ENCODE measurements at places on chromosomes 16 and 17.

GRCh38 chr17:70407506-70407905, 238.2 kb downstream of the KCNJ2 start:
- DNase-seq, result no peak

DNA sequence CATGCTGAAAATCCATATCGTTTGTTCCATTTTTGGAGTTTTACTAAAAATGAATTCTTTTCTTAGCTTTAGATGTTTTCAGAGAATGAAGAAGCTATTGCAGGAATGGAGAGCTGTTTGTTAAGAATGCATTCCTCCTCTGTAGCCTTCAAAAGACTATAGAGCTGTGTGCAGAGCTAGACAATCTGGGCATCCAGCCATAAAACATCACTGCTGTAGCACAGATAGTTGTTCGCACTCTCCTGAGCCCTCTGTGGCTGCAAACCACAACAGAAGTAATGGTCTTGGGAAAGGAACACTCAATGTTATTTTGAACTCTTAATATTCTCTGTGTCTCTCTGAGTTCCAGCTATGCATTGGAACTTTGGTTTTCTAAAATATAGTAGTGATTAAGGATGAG, 4.9 kb downstream of the TNRC6C start:
- DNase-seq, result peak; percentile 51

GRCh38 chr17:80491478-80492342, 15.3 kb upstream of the NPTX1 start:
- no peak for DNase-seq

- DNase-seq, result no peak
Measured at GRCh38 chr17:5820721-5821456, 236.6 kb upstream of the NLRP1 start.

DNA sequence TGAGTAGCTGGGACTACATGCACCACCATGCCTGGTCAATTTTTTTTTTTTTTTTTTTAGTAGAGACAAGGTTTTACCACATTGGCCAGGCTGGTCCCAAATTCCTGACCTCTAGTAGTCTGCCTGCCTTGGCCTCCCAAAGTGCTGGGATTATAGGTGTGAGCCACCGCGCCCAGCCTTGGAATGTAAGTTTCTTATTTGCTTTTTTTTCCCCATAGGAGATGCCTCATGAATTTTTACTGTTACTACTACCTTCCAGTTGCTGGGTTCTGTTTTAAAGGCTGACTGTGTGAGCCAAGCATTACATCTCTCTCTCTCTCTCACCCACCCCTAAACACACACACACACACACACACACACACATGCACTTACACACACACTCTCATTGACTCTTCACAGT, 112.6 kb downstream of the RGS9 start:
- DNase-seq, result no peak

DNA sequence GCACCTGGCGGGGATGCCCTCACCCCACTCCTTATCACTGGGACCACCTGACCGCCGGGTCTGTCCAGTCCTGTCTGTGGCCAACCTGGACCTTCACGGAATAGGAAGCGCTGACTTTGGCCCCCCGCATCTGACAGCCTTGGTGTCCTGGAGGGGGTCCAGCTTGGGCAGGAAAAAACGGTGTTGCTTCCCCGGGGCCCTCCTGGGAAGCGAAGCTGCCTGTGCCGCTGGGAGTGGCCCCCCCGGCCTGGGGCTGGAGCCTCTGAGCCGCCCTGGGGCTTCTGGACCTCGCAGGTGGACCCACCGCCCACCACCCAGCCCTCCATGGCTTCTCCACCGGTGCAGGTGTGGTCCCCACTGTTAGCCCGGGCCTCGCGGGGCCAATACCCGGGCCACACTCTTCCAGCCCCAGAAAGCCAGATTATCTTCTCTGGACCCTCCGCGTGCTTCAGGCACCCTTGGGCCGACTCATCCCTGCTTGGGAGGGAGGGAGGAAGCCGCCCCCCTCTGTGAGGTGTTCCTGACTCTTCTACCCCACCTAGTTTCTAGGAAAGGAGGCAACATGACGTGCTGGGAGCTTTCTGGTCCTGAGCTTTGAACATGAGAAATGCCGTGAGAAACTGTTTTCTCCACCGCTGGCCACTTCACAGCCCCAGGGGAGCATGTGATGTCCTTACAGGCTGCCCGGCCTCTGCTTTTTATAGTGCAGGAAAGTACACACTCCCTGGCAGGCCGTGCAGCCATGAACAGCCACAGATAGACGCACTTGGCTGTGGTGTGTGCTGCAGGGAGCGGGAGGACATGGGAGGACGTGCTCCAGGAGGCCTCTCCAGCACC, 1.1 kb downstream of the C1QTNF1 start:
- DNase-seq, result no peak

DNA sequence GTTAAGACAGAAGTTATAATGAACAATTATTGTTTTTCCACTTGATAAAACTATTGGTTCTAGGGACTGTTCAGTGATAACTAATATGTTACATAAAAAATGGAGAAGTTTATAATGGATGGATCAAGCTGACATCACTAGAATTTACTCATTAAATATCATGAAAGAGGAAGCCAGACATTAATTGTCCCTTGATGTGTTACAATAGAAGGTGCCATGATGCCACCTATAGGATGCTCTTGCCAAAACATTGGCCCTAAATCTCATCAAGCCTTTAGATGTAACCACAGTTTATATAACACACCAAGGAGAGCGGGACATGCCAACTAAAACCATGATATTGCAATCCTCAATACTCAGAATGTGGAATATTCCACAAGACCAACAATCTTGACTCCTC, 147.9 kb upstream of the MON1B start:
- no peak for DNase-seq

GRCh38 chr16:11057711-11058345, 113.5 kb downstream of the CLEC16A start:
- no peak for DNase-seq

GRCh38 chr17:3956983-3957382, 7.3 kb downstream of the ATP2A3 start:
- DNase-seq, result no peak

DNA sequence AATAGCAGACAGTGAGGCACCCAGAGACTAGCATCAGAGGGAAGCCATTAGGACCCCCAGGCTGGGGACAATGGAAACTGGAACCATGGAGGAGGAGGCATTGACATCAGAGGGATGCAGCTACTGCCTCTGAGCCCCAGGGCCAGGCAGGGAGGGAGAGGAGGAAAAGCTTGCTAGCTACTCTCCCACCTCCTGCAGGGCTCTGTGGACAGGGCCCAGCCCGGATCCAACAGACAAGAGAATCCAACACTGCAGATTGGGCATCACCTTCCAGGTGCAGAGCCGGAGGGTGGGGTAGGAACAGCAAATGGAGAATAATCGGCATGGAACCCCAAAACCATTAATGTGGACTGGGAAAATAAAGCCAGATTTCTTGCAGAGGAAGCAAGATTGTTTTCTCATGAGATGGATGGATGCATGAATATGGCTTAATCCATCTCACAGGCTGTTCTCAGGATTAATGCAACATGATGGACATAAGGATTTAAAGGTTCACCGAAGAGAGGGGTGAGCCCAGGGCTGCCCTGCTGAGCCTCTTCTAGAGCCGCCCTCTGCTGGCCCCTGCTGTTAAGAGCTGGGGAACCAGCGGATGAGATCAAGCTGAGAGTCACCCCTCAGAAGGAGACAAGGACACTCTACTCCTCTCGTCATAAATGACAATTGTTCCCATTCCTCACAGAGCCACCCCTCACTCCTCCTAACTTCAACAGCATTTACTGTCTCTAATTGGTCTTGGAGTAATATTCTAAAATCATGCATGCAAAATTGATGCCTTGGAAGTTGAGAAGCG, 48.8 kb downstream of the DNAH3 start:
- no peak for DNase-seq

- DNase-seq, result no peak
Measured at GRCh38 chr17:42200706-42201457, 6.6 kb upstream of the GHDC start.

DNA sequence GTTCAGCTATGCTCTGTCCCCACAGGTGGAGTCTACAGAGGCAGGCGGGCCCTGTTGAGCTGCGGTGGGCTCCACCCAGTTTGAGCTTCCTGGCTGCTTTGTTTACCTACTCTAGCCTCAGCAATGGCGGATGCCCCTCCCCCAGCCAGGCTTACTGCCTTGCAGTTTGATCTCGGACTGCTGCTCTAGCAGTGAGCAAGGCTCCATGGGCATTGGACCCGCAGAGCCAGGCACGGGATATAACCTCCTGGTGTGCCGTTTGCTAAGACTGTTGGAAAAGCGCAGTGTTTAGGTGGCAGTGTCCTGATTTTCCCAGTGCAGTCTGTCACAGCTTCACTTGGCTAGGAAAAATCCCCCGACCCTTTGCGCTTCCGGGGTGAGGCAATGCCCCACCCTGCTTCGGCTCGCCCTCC, 89.1 kb downstream of the BCAS3 start:
- DNase-seq, result no peak

DNA sequence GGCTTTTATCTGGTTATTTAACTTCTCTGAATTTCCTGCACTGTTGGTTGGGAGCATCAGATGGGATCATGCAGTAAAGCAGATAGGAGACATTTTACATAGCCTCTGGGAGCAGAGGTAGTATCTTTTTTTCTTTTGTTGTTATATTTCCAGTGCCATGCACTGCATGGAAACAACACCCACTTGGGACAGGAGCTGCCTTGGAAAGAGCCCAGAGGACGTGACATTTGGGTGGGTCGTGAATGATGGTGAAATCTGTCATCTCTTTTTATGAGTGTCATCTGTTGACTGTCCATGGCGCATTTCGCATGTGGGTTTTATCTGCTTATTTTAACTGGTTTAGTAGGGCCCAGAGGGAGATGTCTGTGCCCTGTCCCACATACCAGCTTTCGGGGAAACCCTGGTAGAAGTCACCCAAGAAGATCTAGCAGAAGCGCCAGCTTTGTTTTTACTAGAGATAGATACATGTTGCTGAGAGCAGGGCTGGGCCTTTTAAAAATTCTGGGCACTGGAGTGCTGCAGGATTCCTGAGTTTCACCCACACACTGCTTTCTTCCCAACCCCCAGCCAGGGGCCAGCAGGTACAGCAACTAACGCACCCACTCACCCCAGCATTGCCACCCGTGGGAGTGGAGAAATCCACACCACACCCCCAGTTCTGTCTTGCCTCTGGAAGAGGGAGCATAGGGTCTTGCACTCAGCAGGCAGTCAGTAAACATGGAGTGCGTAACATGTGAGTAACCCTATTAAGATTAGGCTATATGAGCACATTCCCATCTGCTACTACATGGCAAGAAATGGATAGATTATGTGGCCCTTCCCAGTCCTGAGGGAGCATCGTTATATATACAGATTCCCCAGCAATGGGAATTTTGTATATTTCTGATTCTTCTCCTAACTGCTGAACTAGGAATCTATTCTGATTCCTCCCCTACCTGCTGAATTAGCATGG, 8.4 kb upstream of the TERF2 start:
- no peak for DNase-seq

DNA sequence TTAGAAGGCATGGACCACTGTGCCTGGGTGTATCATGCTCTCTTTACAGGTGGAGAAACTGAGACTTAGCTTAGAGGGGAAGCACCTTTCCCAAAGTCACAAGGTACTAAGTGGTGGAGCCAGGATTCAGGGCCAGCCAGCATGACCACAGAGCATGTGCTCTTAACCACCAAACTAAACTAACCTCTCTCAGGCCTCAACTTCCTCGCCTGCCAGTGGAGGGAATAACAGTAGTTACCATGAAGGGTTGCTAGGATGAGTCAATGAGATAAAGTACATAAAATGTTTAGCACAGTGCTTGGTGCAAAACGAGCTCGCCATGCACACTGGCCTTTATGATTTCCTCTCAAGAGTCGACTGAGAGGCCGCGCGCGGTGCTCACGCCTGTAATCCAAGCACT, 6.4 kb upstream of the MYO1C start:
- DNase-seq, result no peak

DNA sequence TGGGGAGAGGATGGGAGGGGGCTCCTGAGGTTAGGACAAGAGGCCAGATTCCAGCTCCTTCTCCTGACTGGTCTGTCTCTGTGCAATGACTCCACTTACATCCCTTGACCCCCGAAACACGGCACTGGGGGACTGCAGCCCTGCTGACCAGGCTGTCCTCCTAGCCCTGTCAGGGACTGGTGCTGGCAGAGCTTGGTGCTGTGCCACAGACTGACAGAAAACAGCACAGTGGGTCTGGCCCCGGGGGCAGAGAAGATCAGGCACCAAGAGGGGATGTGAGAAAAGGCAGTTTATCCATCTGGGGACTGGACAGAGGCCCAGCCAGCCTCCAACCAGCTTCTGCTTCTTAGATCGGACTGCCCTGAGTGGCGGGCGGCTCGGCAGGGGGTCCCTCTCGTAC, 19.4 kb downstream of the SLC38A7 start:
- DNase-seq, result no peak

DNA sequence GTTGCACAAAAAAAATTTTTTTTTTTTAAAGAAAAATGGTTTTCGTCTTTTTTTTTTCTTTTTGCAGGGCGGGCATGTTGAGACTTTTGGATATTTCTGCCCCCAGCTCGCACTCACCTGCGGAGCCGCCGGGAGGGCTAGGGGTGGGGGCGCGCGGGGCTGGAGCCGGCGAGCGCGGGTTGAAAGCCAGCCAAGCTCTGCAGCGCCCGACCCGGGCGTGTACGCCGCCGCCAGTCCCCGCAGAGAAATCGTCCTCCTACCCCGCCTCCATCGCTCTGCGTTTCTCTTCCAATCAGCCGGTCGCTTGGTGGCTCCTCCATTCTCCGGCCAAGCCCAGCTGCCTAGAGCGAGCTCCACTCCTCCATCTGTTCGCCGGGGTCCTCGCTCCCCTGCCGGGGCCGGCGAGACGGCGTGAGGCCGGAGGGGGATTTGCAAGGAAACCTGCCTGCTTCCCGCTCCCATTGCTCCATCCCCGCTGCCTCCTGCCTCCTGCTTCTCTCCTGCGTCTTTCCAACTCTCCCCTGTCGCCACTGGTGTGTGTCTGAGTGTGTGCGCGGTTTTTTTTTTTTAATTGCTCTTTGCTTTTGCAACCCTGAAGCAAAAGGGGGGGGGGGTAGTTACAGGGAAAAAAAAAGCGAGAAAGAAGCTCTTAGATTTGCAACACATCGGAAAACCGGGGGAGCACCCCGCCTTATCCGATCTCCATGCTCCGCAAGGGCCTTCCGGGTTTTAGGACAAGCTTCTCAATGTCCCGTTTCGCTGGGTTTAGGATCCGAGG, 1.8 kb upstream of the UBTF start:
- DNase-seq, result peak; percentile 90

DNA sequence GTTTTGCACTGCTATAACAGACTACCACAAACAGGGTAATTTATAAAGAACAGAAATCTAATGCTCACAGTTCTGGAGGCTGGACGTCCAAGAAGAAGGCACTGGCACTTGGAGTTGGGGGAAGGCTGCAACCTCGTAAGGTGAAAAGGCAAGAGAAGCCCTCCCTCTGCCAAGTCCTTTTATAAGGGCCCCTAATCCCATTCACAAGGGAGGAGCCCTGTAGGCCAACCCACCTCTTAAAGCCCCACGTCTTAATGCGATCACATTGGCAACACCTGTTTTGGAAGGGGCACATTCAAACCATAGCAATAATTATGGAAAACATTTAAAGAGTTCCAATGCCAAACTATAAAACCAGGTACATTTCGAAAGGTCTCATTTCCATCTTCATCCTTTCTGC, 5.2 kb downstream of the PKD1L3 start:
- DNase-seq, result no peak

All from right forelimb (tissue), 1 donor.